ENCODE measurements at places on chromosomes 3 and 15. TPM values are rescaled to one million over a fixed set of nuclear protein-coding genes. Genes with fewer than 3 reads are reported as not detected.

DNA sequence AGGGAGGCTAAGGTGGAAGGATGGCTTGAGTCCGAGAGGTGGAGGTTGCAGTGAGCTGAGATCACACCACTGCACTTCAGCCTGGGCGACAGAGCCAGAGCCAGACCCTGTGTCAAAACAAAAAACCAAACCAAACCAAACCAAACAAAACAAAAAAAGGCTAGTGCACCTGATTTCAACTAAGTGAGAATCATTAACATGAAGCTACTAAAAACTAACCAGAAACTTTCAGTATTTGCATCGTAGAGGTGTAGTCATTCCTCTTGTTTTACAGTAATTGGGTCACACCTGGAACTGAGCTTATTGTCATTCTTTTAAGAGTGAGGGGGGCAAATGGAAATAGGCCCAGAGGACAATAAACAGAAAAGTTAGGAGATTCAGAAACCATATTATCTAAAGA, 58.5 kb downstream of the ST6GAL1 start:
- peak; percentile 18 for DNase-seq

DNA sequence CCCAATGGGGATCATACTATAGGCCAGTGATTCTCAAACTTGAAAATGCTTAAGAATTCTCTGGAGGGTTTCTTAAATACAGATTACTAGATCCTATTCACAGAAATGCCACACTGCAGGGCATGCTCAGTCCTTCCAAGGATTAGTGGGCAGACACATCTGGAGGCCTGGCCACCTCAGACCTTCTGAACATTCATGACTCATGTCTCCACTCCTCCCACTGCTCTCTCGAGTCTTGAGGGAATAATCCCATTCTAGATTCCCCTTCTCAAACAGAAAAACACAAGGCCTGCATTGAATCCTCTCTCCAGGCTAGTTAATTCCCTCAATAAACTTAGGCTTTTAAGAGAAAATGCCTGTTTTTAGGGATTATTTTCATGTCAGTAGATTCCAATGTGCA, 22.1 kb downstream of the ZNF621 start:
- DNase-seq, result no peak

DNA sequence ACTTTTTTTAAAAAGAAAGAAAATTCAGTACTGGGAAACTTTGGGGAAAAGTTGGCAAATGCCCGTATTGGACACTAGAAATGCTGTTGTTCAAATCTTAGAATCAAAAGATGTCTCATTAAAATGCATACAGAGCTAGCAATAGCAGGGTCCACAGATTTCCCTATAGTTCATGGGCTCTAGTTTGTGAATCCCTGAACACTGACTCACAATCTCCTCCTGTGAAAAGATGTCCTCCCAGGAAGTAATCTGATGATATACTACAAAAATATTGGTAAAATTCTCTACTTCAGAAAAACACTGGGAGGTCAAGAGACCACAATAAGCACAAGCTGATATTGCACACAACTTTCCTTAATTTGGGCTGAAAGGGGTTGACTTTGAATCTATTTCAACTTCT, 568.4 kb upstream of the ZNF385D start:
- DNase-seq, result no peak

DNA sequence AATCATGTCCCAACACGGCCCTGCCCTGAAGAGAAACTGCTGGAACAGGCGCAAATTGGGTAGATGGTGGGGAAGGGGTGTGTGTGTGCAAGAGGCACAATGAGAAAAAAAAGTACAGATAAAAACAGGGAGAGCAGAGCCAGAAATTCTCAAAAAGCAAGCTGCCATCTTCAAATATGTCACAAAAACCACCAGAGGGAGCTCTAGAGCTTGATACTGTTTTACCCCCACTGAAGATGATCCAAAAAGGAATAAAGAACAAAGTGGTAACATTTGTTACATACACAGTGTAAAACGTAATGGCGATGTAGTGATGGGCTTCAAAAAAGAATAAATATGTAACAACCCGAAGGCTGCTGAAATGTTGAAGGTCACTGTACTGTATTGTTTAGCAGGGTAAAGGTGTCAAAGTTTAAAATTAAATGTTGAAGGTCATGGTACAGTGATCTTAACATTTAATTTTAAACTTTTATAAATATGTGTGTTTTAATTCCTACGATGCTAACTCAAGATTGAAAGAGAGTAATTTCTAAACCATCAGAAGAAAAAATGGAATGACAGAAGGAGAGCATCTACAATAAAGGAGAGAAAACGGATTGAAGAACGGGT, 6.0 kb downstream of the SNRPA1 start:
- no peak for DNase-seq

- no peak for DNase-seq
These were observed 22.9 kb downstream of the ANP32A start for GRCh38 chr15:68797599-68798345.

DNA sequence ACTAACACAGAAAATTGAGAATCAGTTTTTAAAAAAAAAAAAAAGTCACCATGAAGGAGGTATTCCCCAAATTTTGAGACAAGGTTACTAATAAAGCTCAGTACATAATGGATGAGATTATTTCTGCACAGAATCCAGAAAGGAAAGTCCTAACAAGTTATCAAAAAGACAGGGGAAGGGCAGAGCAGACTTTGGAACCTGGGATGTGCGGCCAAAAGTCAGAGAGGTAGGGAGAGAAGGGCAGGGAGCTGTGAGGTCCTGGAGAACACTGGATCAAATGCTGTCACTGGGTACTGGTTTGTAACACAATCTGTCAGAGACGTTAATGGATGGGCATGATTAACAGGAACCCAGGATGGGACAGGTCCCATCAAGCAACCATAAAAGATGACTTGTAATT, 12.2 kb upstream of the LACTB start:
- DNase-seq, result no peak

Gene CACNA2D2
- 3.6 TPM for total RNA-seq

- no peak for DNase-seq
These were observed 109.4 kb upstream of the SAMMSON start for GRCh38 chr3:69890084-69890483.

- no peak for DNase-seq
These were observed 71.1 kb downstream of the ALDH1A2 start for GRCh38 chr15:57994221-57995049.

- no peak for DNase-seq
These were observed 979 bp upstream of the ZNF621 start for GRCh38 chr3:40523781-40524180.

Gene SPG21
- 82.8 TPM for total RNA-seq

DNA sequence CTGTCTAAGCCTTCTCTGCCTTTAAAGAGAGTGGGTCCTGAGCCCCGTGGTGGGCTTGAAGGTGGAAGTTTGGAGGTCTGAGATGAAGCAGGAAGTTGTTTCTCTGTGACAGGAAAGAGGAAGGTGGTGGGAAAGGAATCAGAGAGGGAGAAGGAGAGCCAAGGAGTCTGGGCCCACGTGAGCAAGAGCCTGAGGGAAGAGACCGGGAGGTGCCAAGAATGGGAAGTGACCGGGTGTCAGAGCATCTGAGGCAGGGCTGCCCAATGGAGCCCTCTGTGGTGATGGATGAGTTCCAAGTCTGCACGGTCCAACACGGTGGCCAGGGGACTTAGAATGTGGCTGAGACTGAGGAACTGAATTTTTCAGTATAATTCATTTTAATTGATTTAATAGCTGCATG, 24.6 kb downstream of the ALDH1L1 start:
- DNase-seq, result no peak

DNA sequence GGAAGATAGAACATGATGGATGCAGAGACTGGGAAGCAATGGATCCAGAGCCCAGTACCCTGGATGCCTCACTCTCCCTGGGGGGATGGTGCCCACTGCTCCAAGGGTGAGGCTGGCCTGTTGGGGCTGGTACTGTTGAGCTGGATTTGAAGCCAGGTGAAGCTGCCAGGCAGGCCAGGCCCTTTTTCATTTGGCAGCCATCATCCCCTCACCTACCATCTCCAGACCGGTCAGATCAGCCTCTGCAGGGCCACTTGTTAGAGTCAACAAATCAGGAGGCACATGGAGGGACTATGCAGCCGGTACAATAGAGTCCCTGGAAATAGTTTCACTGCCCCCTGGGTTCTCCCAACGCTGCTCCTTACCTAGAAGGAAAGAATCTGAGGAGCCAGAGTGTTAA, 5.9 kb downstream of the MAPKAPK3 start:
- DNase-seq, result no peak

Gene ARNT2
- 38.2 TPM for total RNA-seq

DNA sequence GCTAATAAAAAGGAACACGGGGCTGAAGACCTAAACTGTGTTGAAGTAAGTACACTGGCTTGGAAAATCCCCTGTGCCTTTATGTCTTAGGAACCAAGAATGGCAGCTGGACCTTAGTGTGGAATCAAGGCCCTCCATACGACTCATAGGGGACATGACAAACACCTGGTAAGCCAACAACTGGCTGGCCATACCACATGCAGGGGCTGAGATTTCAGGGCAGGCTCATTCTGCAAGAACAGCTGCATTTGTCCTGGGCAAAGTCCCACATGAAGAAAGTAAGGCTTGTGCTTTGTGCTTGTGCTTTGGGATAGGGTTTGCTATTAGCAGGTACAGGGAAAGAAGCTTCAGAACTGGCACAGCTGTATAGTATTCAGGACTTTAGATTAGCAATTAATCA, 18.0 kb downstream of the ETV5 start:
- no peak for DNase-seq

GRCh38 chr3:84601303-84601702, 357.5 kb upstream of the CADM2 start:
- no peak for DNase-seq

Gene ANXA2
- total RNA-seq, result 867 TPM

DNA sequence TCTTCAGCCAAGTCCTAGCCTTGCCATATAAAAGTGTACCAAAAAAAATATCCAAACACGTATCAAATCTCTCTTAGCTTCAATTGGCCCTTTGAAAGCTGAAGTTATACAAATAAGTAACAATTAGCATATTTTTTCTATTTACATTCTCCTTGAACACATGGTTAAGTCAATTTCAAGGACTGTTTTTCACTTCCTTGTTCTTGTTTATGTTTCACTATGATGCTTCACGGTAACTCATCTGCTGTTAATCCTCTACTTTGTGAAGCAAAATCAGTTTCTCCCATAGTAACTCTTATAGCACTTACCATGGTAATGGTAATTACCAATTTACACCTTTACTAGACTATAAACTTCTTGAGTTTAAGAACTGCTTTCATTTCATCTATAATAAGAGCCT, 10.6 kb upstream of the SPRED1 start:
- DNase-seq, result no peak

GRCh38 chr3:56294286-56294685, 174.0 kb downstream of the ERC2 start:
- DNase-seq, result no peak

DNA sequence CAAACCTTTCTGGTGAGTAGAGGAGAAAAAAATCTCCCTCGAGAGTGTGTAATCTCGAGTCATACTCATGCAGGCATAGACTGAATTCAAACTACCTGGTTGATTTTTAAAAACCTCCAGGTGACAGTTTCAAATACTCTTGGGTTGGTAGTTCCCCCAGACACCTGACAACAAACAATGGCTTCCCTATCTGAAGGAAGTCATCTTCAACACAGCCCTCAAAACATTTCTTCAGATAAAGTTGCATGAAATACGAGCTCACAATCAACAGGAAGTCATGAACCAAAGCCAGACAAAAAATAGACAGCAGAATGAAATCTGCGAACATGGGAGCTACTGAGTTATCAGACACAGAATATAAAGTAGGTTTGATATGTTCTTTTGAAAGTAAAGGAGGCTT, 112.8 kb downstream of the ST8SIA2 start:
- DNase-seq, result no peak

DNA sequence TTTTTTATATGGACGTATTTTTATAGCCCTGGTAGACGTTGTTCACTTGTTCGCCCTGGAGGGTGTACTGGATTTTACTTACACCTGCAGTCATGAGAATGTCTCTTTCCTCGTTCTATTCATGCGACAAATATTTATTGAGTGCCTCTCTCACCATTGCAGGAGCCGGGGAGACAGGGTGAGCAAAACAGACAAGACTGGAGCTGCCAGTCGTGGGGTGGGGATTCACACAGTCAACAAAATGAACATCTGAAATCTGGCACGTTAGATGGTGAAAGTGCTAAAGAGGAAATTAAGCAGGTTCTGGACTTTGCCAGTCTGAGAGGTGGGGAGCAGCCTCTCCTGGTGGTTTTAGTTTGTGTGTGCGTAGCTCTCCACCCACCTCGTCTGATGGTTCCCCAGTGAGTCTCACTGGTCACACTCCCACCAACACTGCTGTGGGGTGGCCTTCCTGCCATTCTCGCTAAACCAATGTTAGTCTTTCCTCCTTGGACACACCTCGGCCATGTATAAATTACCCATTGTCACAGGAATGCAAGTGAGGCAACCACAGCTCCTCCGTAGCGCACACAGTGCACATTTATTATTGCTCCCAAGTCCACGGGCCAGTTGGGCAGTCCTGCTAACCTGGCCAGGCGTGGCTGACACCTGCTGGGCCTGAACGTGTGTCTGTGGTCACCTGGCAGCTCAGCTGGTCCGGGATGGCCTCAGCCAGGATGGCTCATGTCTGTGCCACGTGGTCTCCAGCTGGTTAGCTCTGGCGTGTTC, 31.5 kb downstream of the FBLN2 start:
- DNase-seq, result no peak

Gene CPNE4
- 0.79 TPM for total RNA-seq

Data from kidney (tissue), 22 donors.